Stimulated activated CD4-positive, alpha-beta T cell treated with anti-CD3 and anti-CD28 coated beads, Interleukin-4, amount 100 ng/mL, for 24 hours (primary cell): ENCODE measurements at places on chromosomes 1 and 21.

GRCh38 chr1:20416706-20417105 lies 69.3 kb downstream of the CAMK2N1 start:
- no peak for DNase-seq

GRCh38 chr1:156705918-156706656 lies 704 bp upstream of the CRABP2 start:
- peak; percentile 73 for DNase-seq

DNA sequence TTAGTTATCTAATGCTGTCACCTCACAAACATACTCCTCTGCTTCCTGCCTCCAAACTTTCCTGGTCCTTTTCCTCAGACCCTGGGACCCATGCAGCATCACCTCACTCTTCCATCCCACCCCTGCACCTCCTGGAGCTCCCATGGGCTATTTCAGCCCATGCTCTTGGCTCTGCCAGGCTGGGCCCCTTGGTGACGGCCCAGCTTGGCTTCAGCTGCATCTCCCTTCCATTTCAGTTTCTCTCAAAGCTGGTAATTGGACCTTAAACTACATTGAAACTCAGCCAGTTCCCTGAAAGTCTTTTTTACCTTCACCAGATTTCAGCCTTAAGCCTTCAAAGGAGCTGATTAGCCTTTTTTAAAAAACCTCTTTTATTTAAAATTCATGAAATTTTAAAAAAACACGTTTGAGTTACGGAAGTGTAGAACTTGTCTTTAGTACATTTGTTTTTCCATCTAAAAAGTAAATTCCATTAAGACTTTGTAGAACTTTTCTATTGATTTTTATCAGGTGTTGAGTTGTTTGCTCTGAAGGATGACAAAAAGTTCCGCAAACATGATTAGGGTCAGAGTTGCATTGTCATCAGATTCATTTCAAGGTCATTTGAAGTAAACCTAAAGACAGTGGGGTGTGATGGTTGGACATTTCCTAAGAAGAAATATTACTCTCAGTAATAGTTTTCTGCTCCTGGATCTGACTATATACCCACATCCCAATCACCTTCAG lies 33.5 kb downstream of the AGT start:
- DNase-seq = no peak

GRCh38 chr1:22592919-22593790 lies 29.9 kb downstream of the EPHA8 start:
- DNase-seq = no peak

DNA sequence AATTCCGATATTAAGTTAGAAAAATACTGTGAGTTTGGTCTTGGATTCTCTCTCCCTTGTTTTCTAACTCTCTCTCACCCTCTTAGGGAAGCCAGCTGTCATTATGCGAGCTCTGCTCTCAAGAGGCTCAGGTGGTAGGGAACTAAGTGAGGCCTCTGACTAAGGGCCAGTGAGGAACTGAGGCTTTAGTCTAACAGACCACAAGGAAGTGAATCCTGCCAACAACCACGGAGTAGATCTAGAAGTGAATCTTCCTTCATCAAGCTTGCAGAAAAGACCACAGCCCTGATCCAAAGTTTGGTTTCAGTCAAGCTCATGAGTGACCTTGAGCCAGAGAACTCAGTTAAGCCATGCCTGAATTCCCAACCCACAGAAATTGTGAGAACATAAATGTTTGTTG lies 180.1 kb upstream of the PRMT6 start:
- DNase-seq = no peak

- DNase-seq = no peak
Observed at GRCh38 chr1:84756455-84757082, 66.3 kb upstream of the SSX2IP start.

DNA sequence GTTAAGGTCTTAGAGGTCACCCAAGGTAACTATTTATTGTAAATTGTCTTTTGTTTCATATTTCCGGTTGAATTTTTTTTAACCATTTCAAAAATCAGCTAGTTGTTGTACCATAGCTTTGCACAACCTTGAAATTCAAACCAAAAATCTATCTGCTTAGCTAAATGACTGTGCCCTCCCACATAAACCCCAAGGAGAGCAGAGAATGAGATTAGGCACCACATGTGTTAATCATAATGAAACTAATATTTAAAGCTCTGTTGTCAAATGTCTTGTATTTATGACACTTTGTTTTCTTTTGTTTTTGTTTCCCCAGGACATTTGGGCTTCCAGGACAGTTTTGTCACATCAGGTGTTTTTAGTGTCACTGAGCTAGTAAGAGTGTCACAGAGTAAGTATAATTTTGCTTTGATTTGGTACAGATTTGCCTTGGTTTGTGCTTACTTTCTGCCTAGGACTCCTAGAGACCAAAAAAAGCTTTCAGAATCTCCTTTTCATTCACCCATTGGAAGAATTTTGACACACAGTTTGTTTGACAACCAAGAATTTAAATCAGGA lies 249.9 kb downstream of the NFIA start:
- peak; percentile 33 for DNase-seq

DNA sequence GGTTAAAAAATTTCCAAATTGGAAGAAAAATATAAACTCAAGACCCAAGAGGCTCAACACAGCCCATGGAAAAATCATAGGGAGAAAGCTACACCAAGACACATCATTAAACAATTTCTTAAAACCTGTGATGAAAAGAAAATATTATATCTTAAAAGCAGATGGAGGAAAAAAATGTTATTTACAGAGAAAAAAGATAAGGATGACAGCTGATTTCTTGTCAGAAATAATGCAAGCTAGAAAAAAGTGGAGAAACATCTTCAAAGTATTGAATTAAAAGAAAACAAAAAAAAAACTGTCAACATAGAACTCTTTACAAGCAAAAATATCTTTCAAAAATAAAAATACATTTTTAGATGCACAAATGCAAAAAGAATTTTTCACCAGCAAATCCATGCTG lies 930.5 kb downstream of the ADGRL2 start:
- no peak for DNase-seq
